ENCODE measurements at places on chromosomes 12 and 14.

- no peak for DNase-seq
Measured at GRCh38 chr14:37569729-37570128, 25.3 kb downstream of the FOXA1 start.

GRCh38 chr12:92951006-92951405 is 21.9 kb upstream of the EEA1 start:
- no peak for DNase-seq

- peak; percentile 85 for DNase-seq
Measured at GRCh38 chr12:22477166-22477893, 67.0 kb downstream of the C2CD5 start.

DNA sequence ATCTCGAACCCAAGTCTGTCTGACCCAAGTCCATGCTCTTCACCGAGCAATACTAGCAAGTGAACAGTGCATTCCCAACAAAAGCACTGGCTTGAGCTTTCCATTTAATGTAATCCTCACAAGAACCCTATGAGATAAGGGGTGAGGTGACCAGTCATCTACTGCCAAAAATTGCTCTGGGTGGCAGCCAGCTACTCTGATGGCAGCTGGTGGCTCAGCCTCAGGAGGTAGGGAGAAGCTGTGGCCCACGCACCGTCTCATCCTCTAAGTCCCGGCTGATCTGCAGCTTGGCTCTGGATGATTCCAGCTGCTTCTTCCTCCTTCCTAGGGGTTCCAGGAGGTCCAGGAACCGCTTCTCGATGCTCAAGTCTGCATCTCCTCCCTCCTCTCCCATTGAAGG is 75.2 kb downstream of the PLEKHG3 start:
- DNase-seq: no peak

DNA sequence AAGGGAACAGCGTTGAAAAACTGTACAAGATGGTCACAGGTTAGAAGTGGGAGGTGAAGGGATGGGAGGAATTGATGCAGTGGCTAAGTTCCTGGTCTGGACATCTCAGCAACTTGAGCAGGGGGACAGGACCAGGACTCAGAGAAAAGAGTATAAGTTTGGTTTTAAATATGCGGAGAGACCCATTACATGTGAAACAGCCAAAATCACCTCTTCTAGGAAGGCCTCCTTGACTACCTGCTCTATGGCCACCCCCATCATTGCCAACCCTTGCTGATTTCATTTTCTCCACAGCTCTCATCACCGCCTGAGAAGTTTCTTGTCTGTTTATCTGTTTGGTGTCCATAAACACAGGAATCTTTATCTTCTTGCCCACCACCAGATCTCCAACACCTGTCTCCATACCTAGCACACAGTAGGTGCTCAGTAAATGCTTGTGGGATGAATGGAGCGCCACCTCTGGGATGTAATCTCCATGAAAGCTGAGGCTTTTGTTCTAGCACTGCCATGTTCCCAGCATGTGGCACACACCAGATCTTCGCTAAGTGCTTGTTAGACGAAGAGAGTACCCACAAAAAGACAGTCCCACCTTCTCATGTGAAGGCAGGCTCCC is 11.2 kb upstream of the PHETA1 start:
- no peak for DNase-seq

DNA sequence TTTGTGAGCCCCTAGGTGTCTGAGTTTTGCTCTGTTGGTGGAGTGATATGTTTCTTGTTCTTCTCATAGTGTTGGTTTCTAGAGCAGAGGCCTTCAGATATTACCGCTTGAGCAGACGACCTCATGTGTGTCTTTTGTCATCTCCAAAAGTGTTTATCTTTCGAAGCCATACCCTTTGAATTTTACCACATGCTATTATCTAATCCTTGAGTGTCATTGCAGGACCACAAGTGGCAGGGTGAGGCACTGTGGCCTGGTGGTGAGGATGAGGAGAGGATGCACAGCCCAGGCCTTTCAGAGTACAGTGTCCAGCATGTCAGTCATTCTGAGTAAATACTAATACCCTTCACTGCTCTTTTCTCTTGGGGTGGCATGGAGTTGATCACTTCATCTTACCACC is 57.2 kb upstream of the CISTR start:
- no peak for DNase-seq

GRCh38 chr12:18429366-18429765 is 168.0 kb downstream of the PIK3C2G start:
- DNase-seq: no peak

DNA sequence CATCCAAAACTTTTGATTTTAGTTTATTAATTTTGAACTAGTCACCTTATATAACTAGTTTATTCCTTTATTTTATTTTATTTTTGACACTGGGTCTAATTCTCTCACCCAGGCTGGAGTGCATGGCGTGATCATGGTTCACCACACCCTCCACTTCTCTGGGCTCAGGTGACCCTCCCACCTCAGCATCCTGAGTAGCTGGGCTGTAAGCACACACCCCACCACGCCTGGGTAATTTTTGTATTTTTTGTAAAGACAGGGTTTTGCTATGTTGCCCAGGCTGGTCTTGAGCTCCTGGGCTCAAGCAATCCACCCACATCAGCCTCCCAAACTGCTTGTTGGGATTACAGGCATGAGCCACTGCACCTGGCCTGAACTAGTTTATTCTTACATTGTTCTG is 17.3 kb downstream of the PCNX1 start:
- DNase-seq: no peak

GRCh38 chr12:122681814-122682213 is 21.3 kb downstream of the HCAR2 start:
- DNase-seq: peak; percentile 16

GRCh38 chr12:95790033-95790916 is at the start of gene NTN4:
TSS of gene NTN4 (minus strand) at chr12:95790764. CDS start at chr12:95790309, 455 bp downstream.
- DNase-seq: peak; percentile 24

GRCh38 chr14:49861699-49862088 is 9.1 kb upstream of the NEMF start:
- DNase-seq: peak; percentile 87

GRCh38 chr12:48750769-48751356 is 34.4 kb upstream of the CCNT1 start:
- DNase-seq: peak; percentile 44

GRCh38 chr14:26963711-26964110 is 365.9 kb upstream of the NOVA1 start:
- DNase-seq: no peak

DNA sequence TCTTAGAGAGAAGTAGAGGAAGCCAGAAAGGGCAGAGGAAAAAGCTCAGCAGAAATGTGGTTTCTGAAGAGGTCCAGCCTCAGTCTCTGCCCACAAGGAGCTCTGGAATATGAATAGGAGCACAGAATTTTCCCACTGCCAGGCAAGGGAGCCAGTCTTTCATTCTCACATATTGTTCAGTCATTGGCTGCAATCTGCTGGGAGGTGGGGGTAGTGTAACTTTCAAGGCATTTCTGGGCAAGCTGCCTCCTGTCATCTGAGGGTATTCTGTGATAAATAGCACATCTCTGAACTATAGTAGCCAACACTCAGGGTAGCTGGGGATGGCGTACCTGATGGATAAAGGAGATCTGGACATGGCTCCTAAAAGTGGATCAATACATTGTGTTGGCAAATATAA is 127.2 kb downstream of the LRRK2 start:
- peak; percentile 0 for DNase-seq

- DNase-seq: no peak
Measured at GRCh38 chr14:64861916-64862315, 17.8 kb downstream of the SPTB start.

- DNase-seq: no peak
Measured at GRCh38 chr14:93017301-93017797, 94.4 kb downstream of the CHGA start.

DNA sequence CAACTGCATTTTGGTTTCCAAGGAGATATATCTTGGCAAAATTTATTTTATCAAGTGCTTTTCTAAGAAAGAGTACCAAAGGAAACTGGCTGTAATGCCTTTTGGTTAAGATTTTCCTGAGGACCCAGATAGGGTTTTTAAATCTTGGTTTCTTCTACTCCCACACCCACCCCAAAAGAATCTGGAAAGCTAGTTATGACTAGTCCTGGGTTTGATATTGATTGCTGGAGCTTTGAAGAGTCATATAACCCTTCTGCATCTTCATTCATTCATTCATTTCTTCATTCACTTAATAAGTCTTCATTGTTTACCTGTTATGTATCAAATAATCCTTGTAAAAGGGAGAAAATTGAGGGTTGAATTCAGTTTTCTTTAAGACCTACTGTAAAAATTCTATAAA is 425.2 kb downstream of the PCNX1 start:
- DNase-seq: no peak

GRCh38 chr14:20757965-20758364 is 10.2 kb upstream of the EDDM3B start:
- DNase-seq: no peak

DNA sequence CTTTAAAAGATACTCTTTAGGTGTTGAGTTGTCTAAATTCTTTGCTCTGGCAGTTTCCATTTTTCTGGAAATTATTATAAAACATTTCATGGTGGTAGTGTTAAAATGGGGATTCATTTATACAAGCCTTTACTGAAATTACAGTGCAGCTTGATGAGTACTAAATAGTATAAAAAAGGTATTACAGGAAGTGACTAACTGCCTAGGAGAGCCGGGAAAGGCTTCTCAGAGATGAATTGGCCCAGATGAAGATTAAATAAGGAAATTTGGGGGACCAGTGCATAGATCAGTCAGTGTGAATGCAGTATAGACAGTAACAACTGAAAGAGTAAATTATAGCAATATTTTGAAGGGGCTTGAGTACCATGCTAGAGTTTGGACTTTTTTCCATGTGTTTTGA is 7.5 kb downstream of the PSMA6 start:
- DNase-seq: no peak

- DNase-seq: peak; percentile 61
Measured at GRCh38 chr12:5114436-5114835, 70.8 kb downstream of the KCNA5 start.

DNA sequence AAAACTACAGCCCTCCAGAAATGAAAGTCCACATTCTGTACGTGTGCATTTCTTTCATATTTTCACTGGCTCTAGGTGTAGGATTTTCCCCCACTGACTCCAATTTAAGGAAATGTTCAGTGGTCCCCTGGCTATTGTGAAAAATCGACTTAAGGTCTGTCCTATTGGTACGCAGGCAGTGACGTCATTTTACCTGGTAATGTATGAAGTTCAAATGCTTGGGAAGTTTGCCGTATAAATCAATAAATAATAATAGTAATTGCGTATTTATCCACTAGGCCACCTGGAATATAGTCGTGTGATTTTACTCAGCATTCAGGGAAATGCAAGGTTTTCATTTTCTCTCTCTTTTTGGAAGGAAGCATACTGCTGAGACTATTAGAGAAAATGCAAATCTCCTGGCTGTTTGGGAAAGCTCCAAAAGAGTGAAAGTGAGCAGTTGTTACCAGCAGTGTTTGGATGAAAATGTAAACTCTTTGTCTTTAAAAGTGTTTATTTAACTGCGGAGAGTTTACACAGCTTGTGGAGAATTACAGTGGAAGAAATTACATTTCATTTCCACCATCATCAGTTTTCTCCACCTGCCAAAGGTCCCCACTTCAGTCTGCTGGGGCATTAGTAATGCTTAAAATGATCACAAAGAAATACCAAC is 107.0 kb downstream of the EXOC5 start:
- no peak for DNase-seq

DNA sequence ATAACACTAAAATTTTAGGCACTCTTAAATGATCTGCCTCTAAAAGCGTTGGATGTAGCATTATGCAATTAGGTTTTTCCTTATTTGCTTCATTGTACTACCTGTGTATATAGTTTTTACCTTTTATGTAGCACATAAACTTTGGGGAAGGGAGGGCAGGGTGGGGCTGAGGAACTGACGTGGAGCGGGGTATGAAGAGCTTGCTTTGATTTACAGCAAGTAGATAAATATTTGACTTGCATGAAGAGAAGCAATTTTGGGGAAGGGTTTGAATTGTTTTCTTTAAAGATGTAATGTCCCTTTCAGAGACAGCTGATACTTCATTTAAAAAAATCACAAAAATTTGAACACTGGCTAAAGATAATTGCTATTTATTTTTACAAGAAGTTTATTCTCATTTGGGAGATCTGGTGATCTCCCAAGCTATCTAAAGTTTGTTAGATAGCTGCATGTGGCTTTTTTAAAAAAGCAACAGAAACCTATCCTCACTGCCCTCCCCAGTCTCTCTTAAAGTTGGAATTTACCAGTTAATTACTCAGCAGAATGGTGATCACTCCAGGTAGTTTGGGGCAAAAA is 4.1 kb downstream of the CDKN1B start:
- DNase-seq: no peak

DNA sequence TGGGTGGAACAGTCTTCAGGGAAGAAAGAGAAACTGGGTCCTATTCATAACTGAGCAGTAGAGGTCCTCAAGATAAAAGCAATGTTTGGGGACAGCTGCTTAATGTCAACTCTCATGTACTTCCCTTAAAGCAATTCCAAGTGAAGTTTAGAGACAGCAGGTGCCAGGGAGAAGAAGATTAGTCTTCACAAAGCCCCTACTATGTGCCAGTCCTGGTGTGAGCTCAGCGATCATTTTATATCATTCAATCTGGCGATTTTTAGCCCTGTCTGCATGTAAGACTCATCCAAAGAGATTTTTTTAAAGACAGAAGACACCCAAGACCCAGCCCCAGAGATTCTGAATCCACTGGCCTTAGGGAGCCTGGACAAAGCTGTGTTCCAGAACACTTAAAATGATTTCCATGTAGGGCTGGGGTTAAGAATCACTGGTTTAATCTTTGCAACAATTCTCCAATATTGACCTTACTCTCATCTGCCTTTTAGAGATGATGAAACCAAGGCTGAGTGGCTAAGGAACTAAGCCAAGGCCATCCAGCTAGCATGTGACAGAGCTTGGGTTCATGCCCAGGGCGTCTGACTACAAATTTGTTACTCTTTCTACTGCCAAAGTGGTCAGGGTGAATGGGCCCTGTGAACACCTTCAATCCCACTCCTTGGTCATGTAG is 404.5 kb upstream of the TBX3 start:
- no peak for DNase-seq

GRCh38 chr12:105834496-105834895 is 304.3 kb downstream of the NUAK1 start:
- no peak for DNase-seq

GRCh38 chr12:92740411-92740810 is 37.6 kb downstream of the PLEKHG7 start:
- DNase-seq: no peak

- DNase-seq: no peak
Measured at GRCh38 chr12:115223991-115224390, 540.0 kb upstream of the TBX3 start.

GRCh38 chr14:105324871-105325270 is 10.3 kb downstream of the PACS2 start:
- DNase-seq: no peak

DNA sequence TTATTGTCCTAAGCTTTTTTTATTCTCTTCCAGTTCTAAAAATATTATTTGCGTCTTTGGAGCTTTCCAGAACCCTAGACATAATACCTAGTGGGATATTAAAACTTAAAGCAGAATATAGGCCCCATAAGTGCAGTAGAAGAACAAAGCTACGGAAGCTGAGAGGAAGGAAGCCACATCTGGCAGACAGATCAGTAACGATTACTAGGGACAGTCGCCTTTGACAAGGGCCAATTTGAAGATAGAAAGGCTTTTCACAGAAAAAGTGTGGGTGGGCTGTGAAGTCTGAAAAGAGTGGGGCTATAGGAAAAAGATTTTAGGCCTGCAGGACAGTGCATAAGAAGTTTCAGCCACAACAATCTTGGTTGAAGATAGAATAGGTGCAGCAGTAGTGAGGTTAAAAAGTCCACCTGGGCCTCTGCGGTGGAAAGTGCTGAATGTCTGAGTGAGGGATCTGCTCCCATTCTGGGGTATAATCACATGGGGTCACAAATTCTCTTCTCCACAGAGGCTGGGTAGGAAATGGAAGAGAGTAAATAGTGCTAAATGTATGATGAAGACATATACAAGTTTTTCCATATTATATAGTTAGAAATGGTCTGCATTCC is 114.5 kb downstream of the CMAS start:
- no peak for DNase-seq

All from IMR-90 (cell line).